ENCODE measurements at places on chromosomes 3 and 15. TPM values are rescaled to one million over a fixed set of nuclear protein-coding genes. Genes with fewer than 3 reads are reported as not detected.

The GREM1 gene
- not detected for polyA plus RNA-seq

The DPPA2 gene
- polyA plus RNA-seq: not detected

The KLHDC8B gene
- 0.54 TPM for polyA plus RNA-seq

The CSPG5 gene
- 0.41 TPM for polyA plus RNA-seq

The LOXL1 gene
- polyA plus RNA-seq: 0.55 TPM

The HDGFL3 gene
- polyA plus RNA-seq: 0.01 TPM

The SUCNR1 gene
- polyA plus RNA-seq: not detected

The GMPS gene
- polyA plus RNA-seq: 47.1 TPM

The CD276 gene
- not detected for polyA plus RNA-seq

The COL7A1 gene
- not detected for polyA plus RNA-seq

The ADCY5 gene
- polyA plus RNA-seq: not detected

The SST gene
- polyA plus RNA-seq: not detected

The TM4SF18 gene
- not detected for polyA plus RNA-seq

The CHRD gene
- not detected for polyA plus RNA-seq

The GPR171 gene
- 1.1 TPM for polyA plus RNA-seq

The EIF4G1 gene
- 28.0 TPM for polyA plus RNA-seq

The RBP2 gene
- not detected for polyA plus RNA-seq

The C3orf85 gene
- polyA plus RNA-seq: not detected

The CRABP1 gene
- polyA plus RNA-seq: not detected

The FBXL22 gene
- 0.73 TPM for polyA plus RNA-seq

The TMEM207 gene
- polyA plus RNA-seq: not detected

The GOLGA8B gene
- polyA plus RNA-seq: 7.6 TPM

The POPDC2 gene
- 2.2 TPM for polyA plus RNA-seq

The GHSR gene
- polyA plus RNA-seq: not detected

The ACKR2 gene
- polyA plus RNA-seq: not detected

The SQOR gene
- 62.6 TPM for polyA plus RNA-seq

The DISP2 gene
- 0.19 TPM for polyA plus RNA-seq

The THRB gene
- polyA plus RNA-seq: 0.38 TPM

The CCR3 gene
- 0.15 TPM for polyA plus RNA-seq

The CCDC9B gene
- 0.11 TPM for polyA plus RNA-seq

The CHP1 gene
- polyA plus RNA-seq: 16.8 TPM

The ITGA11 gene
- polyA plus RNA-seq: not detected

The CDHR4 gene
- polyA plus RNA-seq: not detected

All from IgD-negative memory B cell (primary cell).